ENCODE measurements at places on chromosomes 6 and 20.
A peak's percentile ranks its signal among the peaks of the same experiment; 100 is the strongest.

GRCh38 chr6:147245693-147246092 is 41.5 kb downstream of the STXBP5 start:
- no peak for DNase-seq

GRCh38 chr20:41334443-41335421 is 5.9 kb upstream of the LPIN3 start:
- DNase-seq, result no peak

DNA sequence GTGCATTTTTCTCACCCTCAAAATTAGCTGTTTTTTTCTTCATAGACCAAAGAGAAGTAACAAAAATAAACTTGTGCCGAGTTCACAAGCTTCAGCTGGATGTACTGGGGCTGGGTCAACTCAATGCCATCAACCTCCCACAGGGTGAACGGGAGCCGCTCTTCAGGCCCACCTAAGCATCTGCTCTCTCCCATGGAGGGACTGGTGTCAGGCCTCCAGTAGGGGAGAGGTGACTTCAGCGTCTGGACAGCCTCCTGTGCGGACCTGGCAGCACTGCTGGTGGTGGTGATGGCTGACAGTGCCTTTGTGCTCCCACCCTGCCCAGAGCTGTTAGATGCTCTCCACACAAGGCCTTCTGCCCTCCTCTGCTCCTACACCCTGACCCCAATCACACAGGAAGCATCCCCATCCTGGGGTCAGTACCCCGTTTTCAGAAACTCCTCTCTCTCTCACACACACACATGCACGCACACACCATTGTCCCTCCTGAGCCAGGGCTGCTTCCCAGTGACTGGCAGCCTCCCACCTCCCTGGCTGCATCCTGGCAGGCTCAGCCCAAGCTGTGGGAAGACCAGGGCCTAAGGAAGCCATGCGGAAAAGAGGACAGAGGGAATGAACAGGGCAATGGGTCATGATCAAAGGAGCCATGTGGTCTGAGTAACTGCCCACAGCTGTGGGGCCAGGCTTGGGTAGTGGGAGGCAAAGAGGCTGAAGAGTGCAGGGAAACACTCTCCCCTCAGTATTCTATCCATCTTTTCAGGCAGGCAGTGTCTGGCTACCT is 17.7 kb downstream of the CST8 start:
- no peak for DNase-seq

- DNase-seq, result no peak
Measured at GRCh38 chr6:113636357-113636824, 220.8 kb upstream of the MARCKS start.

DNA sequence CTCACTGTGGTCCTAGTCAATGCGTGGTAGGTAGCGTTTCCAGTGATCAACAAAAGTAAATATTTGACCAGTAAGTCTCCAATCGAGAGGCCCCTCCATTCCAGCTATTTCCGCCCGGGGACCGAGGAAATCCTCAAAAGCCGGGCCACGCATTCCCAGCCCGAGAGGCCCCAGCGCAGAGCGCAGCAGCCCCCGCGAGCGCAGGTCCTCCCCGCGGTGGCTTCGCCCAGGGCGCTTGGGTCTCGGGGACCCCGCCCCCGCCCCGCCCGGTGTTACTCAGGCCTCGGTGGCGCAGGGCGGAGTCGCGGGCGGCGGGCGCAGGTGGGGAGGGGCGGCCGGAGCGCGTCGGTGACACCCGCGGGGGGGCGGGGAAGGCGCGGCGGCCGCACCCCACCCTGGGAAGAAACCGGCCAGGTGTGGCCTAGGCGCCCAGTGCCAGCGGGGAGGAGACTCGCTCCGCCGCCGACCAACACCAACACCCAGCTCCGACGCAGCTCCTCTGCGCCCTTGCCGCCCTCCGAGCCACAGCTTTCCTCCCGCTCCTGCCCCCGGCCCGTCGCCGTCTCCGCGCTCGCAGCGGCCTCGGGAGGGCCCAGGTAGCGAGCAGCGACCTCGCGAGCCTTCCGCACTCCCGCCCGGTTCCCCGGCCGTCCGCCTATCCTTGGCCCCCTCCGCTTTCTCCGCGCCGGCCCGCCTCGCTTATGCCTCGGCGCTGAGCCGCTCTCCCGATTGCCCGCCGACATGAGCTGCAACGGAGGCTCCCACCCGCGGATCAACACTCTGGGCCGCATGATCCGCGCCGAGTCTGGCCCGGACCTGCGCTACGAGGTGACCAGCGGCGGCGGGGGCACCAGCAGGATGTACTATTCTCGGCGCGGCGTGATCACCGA is at the start of gene DSP:
Gene DSP (plus strand): TSS at position 497 of the 890 bp plus-strand sequence. CDS start 245 bp downstream, at position 742.
- peak; percentile 79 for DNase-seq

- no peak for DNase-seq
Measured at GRCh38 chr6:5981126-5982026, 25.3 kb downstream of the NRN1 start.

GRCh38 chr20:64064145-64064698 is 1.2 kb downstream of the TCEA2 start:
- DNase-seq, result no peak

DNA sequence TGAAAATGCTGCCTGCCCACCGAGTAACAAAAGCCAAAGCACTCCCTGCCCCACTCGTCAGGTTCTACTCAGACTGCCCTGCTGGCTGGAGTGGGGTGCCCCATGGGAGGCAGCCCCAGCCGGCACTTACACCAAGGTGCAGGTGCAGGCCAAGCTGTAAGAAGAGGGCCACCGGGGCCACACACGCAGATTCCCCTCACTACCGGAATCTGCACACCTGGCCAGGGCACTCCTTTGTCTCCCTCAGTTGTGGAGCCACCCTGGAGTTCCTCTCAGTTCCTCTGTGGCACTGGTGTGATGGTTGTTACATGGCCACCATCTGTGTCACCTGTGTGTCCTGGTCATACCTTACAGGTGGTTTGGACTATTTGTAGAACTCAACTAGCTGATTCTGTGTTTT is 112.4 kb downstream of the FOXO3 start:
- DNase-seq, result no peak

All from NCI-H774 (cell line).